Sciatic nerve (tissue), 2 donors: ENCODE measurements at places on chromosomes 16 and 17. TPM values are rescaled to one million over a fixed set of nuclear protein-coding genes. Genes with fewer than 3 reads are reported as not detected.

DNA sequence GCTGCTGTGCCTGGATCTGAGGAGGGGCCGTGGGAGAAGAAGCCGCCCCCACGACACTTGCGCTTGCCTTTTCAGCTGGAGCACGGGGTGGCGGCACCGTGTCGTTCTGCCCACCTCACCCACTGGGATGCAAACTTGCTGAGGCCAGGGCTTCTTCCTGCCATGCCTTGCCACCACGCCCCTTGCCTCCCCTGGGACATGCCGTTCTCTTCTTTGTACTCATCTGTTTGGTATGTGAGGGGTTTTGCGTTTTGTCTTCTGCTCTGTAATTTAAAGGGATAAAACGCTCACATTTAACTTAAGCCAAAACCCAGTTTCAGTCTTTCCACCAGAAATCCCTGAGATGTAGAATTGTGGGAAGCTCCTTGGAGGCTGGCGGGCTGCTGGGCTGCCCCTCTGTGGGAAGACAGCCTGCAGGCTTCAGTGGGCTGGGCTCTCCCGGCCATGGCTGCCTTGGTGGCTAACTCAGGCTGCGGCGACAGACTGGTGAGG, 180.2 kb downstream of the RPTOR start:
- no peak for DNase-seq

DNA sequence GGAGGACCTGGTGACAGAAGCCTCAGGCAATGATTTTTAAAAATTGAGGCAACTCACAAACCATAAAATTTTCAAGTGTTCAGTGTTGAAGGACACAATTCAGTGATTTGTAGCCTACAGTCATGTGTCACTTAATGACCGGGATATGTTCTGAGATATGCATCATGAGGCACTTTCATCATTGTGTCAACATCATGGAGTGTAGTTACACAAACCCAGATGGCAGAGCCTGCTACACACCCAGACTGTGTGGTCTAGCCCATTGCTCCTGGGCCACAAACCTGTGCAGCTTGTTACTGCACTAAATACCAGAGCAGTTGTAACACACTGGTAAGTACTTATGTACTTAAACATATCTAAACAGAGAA, 1.6 kb downstream of the PRSS41 start:
- DNase-seq = no peak

- DNase-seq = no peak
Observed at GRCh38 chr17:14458724-14459123, 157.8 kb downstream of the HS3ST3B1 start.

DNA sequence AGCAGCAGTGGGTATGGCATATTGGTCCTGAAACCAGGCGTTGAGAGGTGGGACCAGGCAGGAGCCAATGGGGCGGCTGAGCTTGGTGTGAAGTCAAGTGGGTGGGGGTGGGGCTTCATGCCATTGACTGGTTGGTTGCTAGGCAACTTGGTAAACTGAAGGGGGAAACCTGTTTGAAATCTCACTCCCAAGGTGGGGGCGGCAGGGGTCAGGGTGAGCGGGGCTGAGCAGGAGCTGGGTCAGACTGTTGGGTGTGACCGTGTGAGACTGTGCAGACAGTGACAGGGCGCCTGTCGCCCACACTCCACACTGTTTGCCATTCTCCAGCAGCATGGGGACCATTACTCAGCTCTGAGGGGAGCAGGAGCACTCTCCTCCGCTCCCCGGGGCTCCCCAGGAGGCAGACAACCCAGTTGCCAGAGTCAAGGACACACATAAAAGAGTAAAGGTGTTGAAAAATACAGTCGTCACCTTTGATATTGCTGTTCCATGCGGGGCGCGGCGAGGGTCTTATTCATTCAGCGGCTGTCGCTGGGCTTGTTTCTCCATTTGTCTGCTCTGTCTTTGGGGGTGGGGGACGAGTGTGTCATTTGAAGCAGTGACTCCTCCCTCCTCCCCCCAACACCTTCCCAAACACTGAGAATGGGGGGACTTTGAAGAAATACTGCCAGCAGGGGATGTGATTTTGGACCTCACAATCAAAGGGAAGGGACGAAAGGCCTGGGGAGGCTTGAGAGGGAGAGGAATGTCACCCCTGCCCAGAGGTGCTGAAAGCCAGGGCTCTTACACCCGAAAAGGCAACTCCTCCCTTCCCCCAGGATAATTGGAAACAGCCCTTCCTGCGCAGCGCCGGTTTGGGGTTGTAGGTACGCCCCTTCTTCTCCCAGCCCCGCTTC, 1.2 kb upstream of the EFNB3 start:
- no peak for DNase-seq

MT4 gene
- not detected for total RNA-seq

NPIPA7 gene
- 17.6 TPM for total RNA-seq

DNA sequence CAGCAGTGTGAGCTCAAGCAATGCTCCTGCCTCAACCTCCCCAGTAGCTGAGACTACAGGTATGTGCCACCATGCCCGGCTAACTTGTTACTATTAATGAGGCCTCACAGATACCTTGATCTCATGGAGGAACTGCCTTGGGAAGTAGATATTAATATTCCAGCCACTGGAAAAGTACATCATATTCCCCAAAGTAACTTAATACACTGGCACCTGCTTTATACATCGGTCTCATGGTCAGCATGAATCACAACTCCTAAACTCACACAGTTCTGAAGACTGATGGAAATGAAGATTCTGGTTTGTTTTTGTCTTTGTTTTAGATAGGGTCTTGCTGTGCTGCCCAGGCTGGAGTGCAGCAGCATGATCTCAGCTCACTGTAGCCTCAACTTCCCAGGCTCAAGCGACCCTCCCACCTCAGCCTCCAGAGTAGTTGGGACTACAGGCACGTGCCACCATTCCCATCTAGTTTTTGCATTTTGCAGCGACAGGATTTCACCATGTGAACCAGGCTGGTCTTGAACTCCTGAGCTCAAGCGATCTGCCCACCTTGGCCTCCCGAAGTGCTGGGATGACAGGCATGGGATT, 28.2 kb downstream of the ADCY9 start:
- DNase-seq = no peak

HOXB7 gene
- 8.1 TPM for total RNA-seq

IL17C gene
- total RNA-seq = not detected

- no peak for DNase-seq
Observed at GRCh38 chr16:87963400-87963799, 12.2 kb downstream of the BANP start.

SRCIN1 gene
- 4.5 TPM for total RNA-seq

- DNase-seq = no peak
Observed at GRCh38 chr16:81319221-81319912, 4.6 kb downstream of the GAN start.

DNA sequence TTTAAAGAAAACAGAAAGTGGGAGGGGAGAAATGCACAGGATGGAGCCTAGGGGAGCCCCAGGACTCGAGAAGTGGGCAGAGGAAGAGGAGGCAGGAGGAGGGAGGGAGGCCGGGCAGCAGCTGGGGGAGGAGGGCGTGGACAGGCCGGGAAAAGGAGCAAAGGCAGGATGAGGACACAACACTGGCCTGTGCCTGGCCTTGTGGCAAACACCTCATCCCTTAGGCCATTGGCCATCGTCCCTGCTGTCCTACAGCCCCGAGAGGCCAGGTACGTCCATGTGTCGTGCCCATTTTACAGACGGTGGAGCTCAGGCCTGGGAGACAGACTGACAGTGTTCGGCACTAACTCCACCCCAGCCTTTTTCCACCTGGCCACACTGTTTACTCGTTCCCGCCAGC, 15.9 kb downstream of the JPH3 start:
- no peak for DNase-seq

DNA sequence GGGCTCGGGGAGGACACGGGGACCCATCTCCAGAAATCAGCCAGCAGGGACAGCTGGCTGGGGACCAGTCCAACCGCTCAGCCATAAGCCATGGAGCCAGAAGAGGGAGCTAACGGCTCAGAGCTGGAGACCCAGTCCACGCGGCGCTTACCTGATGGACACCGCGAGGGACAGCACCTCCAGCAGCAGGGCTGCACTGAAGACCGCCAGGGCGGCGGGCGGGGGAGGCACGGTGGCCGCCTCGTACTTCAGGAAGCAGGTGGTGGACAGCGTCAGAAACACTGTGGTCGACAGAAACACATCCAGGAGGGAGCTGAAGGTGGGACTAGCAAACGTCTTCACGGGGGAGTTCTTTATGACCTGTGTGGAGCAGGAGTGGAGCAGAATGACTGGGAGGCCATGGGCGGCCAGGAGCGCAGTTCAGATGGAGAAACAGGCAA, 102.6 kb upstream of the CREBBP start:
- peak; percentile 79 for DNase-seq

MFAP4 gene
- total RNA-seq = 115 TPM

TEDC2 gene
- 0.58 TPM for total RNA-seq

DNA sequence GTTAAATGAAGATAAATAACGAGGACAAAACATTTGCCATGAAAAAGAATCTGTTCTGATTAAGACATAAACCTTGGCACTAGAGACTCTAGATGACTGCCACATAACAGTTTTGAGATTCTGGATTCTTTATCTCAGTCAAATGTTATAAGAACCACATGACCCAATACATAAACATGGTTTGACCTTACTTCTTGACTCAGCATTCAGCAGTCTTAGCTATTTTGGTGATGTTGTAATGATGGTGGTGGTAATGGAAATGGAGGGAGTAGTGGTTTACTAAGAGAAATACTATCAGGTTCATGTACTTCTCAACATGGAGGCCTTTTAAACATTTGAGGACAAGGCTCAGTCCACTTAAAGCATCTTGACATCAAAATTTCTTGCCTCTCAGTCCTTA, 925.4 kb downstream of the CDH11 start:
- no peak for DNase-seq

- peak; percentile 25 for DNase-seq
Observed at GRCh38 chr17:75173526-75173925, 9.2 kb downstream of the SUMO2 start.

- DNase-seq = no peak
Observed at GRCh38 chr16:65579050-65579449, 457.2 kb upstream of the CDH11 start.

- no peak for DNase-seq
Observed at GRCh38 chr17:40810494-40810893, 10.7 kb upstream of the KRT28 start.

IRX6 gene
- total RNA-seq = 0.36 TPM

DNA sequence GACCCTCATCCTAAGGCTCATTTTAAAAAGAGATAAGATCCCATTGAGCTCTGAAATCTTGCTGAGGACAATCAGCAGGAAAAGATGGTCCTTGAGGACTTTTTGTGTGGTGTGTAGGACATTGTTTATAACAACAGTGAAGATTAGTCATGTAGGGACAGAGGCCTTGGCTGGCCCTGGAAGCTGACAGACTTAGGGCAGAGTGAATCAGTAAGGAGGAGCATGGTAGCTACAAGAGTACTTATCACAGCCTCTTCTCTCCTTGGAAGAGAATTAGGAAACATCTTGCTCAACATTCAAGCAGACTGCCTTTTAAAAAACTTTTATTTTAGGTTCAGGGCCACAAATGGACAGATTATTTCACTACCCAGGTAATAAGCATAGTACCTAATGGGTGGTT, 665.9 kb upstream of the SALL1 start:
- no peak for DNase-seq
